D341Med (cell line): ENCODE measurements at places on chromosomes 6 and 20.

DNA sequence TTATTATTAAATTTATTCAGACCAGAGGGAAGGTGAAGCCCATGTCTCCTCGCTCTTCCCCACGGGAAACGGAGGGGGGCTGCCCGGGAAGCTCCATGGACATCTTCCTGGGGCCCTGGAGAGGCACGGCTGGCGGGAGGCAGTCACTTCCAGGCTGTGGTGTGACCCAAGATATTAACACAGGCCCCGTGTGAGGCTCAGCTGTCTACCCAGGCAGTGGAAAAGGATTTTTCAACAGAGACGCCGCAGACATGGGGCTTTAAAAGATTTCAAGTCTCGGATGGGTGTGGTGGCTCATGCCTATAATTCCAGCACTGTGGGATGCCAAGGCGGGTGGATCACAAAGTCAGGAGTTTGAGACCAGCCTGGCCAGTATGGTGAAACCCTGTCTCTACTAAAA lies 117.9 kb downstream of the ERMARD start:
- DNase-seq: no peak

DNA sequence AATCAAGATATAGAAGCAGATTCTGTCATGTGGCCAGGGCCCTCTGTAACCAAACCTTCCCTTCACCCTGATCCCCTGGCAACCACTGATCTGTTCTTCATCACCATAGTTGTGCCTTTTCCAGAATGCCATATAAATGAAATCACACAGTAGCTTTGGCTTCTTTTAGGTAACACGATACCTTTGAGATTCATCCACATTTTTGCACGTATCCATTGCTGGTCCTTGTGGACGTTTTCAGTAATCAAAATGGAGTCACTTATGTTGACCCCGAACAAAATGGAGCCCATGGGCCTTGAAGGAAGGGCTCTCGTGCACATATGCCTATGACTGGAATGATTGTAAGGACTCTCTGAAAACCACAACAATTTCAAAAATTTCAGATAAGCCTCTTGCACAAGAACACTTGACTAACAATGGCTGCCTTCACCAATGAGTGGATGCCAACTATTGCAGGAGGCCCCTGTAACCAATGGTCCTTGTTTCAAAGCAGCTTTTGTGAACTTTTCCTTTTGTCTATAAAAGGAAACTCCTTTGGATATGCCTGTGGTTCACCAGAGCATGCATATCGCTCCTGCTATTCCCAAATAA lies 84.3 kb upstream of the RALY start:
- DNase-seq: no peak

DNA sequence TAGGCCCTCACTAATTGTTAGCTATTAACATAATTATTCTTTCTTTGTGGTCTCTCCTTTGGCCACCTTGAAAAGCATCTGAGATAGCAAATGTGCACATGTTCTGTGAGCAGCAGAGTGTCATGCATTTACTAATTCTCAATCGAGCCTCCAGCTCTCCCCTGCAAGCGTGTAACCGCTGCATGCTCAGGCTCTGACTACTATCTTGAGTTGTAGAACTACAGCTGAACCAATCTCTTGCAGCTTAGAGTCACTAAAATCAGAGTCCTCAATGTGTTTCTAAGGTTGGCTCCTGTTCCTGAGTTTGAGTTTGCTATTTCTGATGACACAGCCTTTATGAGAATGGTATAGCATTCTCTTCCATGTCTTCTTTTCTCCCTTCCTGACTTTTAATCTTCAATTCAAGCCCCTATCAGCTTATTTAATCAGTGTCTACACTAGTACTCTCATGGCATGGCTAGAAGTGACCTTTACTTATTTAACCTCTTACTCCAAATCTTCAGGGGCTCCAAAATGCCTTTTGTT lies 65.5 kb downstream of the PPP1R3G start:
- no peak for DNase-seq

DNA sequence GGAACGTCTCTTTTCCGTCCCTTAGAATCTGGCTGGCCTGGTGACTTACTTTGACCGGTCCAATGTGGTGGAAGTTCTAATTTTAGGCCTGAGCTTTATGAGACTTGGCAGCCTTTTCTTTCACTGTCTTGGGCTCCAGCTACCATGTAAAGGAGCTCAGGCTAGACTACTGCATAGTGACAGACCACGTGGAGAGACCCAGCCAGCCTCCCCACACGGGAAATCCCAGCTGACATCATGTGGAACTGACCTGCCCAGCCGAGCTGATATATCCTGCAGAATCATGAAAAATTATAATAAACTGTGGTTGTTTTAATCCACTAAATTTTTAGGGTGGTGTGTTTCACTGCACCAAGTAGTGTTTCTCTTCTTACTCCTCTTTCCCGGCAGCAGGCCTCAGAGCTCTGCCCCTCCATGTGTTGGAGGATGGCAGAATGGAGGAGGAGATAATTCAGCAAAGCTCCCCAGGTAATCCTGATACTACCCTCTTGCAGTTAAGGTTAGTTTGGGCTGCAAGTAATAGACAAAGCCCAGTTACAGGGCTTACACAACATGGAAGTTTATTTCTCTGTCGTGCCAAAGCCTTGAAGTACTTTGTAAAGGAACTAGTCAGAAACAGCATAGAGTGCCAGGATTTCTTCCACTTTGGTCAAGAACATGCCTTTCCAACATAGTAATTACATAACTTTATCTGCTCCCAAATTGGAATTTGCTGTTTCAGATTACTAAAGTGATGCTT lies 87.5 kb downstream of the SH3BGRL2 start:
- no peak for DNase-seq

- DNase-seq: no peak
Observed at GRCh38 chr6:51477711-51478311, 609.6 kb downstream of the PKHD1 start.

DNA sequence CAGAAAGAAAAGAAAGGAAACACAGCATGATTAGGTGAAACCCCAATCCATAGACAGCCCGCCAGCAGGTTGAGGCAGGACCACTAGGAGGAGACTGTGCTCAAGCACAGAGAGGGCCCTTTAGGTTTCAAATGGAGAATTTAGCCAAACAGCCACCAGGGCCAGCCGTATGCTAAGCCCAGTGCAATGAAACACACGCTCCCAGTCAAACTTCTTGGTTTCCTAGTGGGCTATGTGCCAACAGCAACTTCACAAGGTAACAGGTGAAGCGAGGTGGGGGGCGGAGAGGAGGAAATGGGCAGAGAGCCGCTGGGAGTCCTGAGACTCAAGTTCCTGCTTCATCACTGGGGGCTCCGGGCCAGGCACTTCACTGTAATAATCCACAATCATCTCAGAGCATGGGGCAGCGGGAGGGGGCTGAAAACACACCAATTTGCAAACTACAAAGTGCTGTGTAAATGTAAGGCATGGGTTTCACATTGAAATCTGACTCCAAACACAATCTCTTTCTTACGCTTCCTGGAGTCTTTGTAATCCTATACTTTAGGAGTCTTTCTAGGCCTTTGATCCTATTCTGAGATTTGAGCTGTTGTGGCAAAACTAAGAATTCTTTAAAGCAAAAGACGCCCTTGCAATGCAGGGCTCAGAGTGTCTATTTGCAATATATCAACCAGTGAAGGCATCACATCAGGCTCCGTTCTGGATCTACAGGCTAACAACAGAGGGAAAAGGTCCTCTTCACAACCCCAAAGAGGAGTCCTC lies 117.3 kb downstream of the OPRM1 start:
- peak; percentile 58 for DNase-seq

- DNase-seq: no peak
Observed at GRCh38 chr6:30152910-30153610, 8.0 kb downstream of the TRIM10 start.

- DNase-seq: no peak
Observed at GRCh38 chr6:15110726-15111354, 135.0 kb upstream of the JARID2 start.

DNA sequence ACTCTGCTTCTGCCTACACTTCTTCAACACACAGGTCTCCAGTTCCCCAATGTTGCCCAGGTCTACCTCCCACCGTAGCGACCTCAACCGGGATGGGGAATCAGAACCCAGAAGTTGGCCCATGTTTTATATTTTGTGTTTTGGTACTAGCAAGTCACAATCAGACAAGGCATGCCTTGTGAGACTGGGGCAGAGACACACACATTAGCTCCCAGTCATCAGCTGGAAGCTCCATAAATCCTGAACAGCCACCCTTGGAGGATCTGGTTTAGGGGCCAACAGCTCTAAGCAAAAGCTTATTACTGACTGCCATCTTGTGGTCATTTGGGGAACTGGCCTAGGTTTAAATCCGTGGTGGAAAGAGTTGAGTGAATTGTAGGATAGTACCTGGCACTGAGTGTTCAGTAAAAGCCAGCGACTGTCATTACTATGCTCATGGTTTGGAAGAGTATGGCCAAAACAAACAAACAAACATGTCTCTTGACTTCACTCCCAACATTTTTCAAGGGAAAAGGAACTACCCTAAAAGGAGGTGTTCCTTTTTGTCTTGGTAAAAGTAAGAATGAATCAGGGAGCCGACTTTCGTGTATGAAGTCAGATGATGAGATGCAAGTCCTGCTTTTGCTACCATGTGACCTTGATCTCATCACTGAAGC lies 40.5 kb downstream of the PIM1 start:
- DNase-seq: peak; percentile 77

DNA sequence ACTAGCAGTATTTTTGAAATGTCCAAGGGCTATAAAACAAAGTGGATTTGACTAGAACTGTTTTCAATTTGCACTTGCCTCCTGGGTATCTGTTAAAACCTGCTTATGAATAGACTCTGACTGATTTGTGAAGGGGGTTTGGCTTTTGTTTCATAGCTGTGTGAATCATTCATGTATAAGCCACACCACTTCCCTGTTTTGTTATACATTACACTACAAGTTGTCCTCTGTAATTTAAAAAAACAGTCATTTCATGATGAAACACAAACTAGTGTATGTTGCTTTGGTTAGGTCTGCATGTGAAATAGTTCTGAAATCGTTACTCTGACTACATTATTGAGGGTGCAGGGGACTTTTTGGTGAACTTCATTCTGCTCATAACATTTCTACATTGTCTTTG lies 121.7 kb downstream of the NKAIN2 start:
- DNase-seq: no peak

GRCh38 chr6:170114187-170114945 lies 176.5 kb downstream of the DLL1 start:
- DNase-seq: no peak

DNA sequence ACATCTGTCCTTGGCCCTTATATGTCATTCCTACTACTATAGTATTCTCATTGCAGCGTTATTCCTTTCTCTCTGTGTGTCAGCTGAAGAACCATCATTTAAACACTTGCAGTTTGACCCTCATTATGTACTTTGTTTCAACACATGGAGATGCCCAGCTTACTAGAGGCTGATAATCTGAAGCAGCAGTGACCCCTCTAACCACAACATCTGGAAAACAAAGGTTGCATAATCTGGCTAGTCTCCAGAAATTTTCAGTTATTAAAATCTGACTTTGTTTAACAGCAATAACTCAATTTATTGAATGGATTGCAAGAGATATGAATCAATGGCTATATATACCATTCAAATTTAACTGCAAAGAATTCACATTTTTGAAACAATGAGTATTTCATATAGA lies 6.6 kb upstream of the PHIP start:
- no peak for DNase-seq

DNA sequence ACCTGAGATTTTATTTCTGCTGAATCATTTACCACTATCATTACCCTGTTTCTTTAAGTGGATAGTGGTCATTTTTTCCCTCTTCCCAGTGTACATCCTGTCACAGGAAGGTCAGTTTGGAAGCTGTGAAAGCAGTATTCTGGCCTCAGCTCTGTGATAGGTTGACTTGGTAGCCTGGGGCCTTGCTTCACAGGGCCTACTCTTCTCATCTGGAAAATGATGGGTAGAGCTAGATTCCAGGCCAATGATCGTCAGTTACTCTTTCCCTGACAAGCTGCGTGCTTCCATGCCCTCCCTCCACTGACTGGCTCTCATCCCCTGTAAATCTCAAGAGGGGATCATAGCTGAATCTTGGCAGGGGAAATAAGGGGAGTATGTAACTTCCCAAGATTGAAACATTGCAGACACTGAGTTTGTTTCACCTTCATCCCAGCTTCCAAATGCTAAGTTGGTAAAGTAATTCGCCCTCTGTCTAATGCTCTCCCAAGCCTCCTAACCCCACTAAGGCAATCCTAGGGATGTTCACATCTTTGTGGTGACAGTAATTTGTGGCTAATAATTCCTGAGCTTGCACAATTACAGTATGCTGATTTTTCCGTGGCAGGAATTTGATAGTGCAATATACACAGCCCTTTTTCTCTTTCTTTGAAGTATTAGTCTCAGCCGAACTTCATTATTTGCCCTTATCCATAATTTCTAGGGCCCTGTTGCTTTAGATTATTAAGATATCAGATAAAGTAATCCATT lies 51.2 kb downstream of the VAPB start:
- no peak for DNase-seq

GRCh38 chr6:1202201-1202600 lies 109.7 kb upstream of the FOXQ1 start:
- DNase-seq: peak; percentile 83

DNA sequence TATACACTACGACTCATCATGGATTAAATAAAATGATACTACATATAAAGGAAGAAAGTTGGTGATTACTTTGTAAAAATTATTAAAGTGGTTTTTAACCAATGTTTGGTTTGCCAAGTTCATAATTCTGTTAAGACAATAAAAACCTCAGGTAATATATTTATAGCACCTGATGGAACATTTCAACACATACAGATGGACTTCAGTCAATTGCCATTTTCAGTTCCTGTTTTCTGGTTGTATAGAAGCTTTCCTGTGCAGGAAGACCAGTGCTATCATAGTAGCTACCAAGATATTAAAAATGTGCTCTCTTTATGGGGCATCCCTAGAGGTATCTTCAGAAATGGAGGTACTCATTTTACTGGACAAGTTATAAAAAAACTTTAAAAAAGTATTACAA lies 1686.4 kb downstream of the GRIK2 start:
- DNase-seq: no peak

DNA sequence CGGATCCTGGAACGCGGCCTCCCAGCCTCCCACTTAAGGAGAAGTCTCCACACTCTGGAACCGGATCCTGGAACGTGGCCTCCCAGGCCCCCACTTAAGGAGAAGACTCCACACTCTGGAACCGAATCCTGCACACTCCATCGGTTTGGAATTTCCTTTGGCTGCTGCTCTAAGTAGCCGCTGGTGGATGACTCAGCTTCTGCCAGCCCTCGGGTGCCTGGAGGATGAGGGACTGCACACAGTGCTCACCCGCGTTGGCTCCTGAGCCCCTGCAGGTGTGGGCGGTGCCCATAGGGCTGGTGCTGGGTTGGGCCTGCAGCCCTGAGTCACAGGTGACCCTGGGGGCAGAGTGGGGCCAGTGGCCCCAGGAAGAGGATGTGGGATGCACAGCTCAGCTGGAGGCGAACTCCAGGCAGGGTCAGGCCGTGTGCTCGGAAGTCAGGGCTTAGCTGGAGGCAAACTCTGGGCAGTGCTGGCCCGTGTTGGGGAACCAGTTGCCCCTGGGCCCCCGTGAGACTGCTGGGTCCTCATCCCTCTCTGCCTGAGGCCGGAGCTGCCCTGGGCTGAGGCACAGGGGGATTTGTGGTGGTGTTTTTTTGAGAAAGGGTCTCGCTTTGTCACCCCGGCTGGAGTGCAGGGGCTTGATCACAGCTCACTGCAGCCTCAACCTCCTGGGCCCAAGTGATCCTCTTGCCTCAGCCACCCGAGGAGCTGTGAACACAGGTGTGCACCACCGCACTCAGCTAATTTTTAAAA lies 13.9 kb upstream of the TNFRSF6B start:
- no peak for DNase-seq
